ENCODE measurements at places on chromosomes 7 and 10.

DNA sequence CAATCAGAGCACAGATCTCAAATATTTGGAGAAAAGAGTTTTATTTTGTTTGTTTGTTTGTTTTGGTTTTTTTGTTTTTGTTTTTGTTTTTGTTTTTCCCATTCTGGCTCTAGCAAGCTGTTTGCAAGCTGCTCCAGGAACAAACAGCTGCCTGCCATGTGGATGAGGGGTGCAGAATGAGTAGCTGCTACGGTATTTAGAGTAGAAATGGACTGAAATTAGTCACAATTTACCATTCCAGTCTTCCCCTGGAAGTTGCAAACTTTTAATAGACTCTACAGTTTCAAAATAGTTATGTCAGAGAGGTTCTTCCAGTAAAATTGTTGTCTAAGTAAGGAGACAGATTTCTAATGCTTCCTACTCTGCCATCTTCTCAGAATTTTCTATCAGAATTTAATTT lies 27.1 kb upstream of the TAS2R16 start:
- DNase-seq = no peak

DNA sequence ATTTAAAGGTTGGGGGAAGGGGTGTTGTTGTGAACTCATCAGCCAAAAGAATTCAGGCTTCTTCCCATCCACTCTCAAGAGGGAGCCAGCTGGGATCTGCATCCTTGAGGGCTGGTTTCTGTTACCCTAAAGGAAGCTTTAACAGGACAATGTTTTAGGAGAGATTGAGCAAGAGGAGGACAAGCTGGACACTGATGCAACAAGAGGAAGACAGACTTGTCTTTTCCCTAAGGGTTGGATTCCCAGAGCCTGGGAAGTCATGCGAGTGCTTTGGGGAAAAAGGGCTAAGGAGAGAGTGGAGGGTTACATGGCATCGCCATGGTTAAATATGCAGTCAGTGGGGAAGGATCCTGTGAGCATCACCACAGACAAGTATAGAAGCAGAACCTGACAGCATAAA lies 47.6 kb upstream of the PDE1C start:
- no peak for DNase-seq

GRCh38 chr10:60820093-60820754 lies 41.9 kb downstream of the CDK1 start:
- no peak for DNase-seq

DNA sequence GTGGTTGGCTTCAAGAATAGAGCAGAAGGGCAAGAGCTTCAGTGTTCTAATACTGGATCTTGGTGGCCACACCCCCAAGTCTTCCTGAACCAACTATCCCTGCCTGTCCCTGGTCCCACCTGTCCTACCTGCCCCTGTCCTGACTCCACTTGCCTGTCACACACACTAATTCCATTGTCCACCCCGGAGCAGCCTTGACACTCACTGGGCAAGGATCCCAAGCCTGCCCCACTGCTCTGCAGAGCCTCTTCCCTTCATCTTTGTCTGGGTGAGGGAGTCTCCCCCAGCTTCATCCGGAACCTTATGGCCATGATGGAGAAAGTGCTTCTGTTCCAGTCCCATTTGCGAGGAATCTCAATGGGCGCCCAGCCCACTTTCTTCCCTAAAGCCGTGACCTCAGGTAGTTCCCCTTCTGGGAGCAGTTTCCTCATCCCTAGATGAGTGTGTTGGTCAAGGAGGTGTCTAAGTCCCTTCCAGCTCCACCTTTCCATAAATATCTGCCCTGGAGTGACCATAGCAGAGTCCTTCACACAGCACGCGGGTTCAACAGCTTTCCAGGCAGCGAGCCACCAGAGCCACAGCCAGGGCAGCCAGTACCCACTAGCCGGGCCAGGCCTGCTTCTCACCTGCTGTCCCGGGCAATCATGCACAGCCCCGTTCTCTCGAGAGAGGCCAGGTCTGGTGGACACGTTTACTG lies 61.5 kb downstream of the VIPR2 start:
- DNase-seq = no peak

DNA sequence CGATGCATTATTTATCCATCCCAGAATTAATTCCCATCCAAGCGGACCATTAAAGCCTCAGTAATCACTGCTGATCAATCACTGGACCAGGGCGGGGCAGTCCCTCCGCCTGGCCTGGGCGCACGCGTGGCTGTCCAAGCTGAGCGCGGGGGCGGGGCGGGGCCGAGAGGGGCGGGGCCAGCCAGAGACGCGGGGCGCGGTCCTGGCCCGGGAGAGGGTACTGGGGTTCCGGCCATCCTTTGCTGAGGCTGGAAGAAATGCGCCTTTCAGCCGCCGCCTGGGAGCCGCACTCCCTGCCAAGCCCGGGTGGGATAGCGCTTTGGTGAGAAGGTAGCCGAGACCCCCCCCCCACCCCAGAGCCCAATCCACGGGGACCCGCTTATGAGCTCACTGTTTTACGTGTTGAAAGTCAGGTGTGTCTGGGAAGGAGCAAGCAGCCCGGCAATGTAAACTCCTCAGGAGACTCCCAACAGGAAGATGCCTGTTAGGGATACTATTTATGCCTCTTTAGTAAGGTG lies at the start of gene ARHGAP22:
ARHGAP22 (minus strand) TSS at position 83 of the 518 bp plus-strand sequence. CDS start 277 bp downstream, outside the sequence.
- DNase-seq = no peak

GRCh38 chr7:126780993-126781392 lies 471.7 kb downstream of the GRM8 start:
- DNase-seq = no peak

GRCh38 chr7:31371621-31372020 lies 31.1 kb upstream of the NEUROD6 start:
- DNase-seq = no peak

- DNase-seq = no peak
Observed at GRCh38 chr7:81751619-81752317, 18.1 kb downstream of the HGF start.

DNA sequence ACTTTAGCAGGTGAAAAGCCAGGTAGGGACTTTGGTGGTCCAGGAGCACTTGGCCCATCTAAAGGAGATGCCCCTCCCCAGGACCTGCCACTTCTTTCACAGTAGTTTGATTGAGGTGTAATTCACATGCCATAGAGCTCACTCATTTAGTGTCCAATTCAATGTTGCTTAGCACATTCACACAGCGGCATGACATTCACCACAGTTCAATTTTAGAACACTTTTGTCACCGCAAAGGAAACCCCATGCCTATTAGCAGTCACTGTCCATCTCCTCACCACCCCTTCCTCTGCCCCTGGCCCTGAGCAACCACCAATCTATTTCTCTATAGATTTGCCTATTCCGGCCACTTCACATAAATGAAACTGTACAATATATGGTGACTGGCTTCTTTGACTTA lies 211.6 kb upstream of the ZMIZ1 start:
- DNase-seq = no peak

DNA sequence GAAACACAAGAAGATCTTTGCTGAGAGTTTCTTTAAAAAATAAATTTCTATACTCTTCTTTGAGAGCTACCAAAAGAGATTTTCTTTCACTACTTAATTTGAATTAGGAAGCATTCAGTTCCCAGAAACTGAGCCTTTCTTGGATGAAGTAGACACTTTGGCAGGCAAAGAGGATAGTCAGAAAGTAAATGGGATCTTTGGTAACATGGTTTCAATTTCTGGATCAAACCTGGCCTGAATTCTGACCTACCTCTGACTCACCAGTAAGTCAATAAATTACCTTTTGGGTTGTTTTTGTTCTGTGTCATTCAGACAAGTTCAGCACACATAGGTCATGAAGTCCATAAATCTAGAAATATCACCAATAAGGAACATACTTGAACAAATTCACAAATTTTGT lies 26.8 kb upstream of the CABCOCO1 start:
- DNase-seq = no peak

DNA sequence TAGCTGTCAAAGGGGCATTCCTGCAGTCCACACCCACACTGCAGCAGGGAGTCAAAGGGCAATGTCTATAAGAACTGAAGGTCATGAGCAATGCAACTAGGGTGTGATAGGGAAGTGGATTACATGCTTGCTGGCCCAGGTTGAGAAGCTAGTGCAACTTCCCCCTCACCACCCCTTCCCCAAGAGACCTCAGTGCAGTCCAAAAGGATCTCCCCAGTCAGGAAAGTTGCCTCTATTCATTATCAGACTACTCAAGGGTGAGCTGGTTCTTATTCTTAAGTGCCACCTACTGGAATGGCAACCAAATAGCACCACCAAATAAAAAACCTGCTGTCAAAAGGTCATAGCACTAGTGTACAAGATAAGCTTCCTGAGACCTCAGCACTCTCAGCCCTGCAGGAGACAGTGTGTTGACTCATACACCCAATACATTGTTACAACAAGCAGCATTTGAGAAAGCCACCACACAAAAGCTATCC lies 28.2 kb downstream of the MTERF1 start:
- DNase-seq = no peak

GRCh38 chr10:86347856-86348255 lies 18.7 kb downstream of the GRID1 start:
- no peak for DNase-seq

GRCh38 chr10:7340179-7340874 lies 70.5 kb downstream of the SFMBT2 start:
- no peak for DNase-seq

DNA sequence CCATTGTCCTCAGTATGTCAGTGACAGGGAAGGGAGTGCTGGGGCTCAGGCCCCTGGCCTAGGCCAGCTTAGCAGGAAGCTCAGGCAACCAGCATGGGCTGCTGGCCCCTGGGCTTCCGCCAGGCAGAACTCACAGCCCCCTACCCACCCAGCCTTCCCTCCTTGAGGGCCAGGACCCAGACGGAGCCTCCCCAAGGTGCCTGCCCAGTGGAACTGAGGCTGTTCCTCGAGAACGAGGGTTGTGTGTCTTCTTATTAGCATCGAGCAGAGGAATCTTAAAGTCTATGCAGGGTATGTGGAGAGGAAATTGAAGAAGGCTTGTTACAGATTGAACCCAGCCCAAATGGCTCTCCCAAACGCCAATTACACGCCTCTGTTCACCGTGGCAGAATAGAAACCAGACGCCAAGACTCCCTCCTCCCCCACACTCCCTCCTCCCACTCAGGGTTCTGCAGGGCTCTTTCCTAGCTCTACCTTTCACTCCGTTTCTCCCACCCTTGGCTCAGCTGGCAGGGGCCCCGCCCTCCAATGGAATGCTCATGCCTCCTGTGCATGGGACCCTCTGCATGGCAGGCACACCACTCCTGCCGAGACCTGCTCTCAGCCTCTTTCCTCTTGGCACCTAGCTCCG lies 134.4 kb downstream of the ZMIZ1 start:
- DNase-seq = no peak

DNA sequence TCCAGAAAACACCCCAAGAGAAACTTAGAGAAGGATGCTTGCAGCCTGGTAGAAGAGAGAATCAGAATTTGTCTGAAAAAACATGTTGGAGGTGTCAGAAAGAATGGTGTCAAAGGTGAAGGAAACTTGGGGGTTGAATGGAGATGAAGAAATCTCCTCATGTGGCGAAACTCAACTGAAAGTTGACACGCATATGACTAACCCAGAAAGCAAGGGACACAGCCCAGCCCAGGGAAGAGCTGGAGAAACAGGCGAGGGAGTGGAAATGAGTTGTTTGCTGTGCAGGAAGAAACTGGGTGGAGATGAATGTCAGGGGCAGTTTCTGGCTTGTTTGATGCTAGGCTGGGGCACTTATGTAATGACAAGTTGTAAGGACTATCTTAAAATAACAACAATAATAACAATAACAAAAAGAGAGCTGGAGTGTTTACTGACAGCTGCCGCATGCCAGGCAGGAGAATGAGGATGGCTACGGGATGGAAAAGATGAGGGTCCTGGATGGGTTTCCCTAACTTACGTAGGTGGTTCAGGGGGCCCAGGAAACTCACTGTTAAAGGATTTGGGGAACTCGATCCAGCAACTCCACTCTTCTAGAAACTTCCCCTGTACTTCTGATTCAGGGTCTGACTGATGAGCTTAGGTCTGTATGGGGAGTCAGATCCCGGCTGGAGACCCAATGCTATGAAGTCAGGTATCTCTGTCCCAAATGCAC lies 57.4 kb downstream of the MAP3K8 start:
- no peak for DNase-seq

DNA sequence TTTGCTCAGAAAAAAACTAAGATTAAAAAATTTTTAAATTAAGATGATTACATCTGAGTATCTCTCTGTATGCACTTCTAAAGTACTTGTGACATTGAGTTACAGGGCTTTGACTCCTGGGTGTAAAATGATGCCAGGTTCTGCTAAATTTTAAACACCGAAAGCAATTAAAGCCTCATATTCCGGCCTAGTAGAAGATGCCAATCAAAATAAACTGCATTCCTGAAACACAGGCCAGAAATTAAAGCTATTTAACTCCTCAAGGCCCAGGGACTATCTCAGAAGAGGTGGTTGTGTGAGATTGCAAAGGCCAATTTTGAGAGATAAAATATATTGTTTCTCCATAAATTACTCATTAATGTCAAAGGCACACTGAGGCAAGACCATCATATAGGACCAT lies 388.3 kb downstream of the KIF20B start:
- DNase-seq = no peak

DNA sequence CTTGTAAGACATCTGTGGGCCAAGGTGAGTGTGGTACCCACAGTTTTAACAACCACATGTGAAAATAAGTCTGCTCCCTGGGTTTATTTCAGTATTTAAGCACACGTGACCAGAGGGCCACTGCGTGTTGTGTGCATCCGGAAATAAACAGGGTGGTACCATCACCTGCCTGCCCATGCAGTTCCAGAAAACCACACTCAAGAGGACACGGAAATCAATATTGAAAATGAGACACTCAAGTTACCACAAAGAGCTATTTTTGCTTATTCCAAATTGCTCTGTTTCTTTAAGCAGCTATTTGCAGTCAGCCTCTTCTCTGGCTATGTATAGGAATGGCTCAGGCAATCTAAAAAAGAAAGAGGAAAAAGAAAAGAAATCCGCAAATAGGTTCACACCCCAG lies 71.8 kb upstream of the LOXL4 start:
- DNase-seq = no peak

DNA sequence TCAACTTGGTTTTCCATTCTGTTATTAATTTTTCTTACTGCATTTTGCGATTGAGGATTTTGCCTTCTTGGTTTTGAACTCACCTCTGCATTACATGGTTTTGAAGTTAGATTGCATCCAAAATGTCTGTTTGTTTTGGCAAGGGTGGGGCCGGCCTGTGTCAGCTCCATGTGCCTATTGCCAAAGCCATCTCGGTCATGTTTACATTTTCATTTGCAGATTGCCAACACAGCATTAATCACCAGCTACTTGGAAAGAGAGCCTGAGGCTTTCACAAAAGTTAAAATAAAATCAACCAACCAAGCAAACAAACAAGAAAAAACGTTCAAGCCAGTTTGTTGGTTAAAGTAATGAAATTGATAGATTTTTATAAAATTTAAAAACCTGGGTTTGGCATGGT lies 695.8 kb downstream of the TYW1 start:
- DNase-seq = no peak

All from DND-41 (cell line).